Activated T-cell treated with anti-CD3 and anti-CD28 coated beads for 1 hour (primary cell): ENCODE measurements at places on chromosomes 2 and 18.

GRCh38 chr18:67199993-67200617, 316.4 kb downstream of the DSEL start:
- no peak for DNase-seq

GRCh38 chr2:61597300-61598289, 59.4 kb upstream of the XPO1 start:
- DNase-seq: no peak

DNA sequence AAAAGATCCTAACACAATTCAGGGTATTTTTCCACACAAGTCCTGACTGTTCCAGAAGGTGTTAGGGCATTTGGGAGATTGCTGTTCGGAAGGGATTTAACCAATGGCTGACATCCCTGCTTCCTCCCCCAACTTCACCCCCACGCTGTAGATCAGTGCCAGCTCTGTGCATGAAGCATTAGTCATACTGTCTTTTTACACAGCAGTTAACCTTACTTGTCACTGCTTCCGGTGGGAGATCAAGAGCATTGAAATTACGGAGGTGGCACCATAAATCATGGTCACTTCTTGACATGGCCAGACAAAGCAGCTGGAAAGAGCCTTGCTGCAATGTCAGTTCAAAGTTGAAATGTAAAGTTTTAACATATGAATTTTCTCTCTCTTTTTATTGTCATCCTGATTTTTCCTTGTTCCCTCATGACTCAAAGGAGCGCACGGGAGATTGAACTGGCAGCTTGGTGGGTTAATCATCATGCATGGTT, 70.2 kb downstream of the HRH4 start:
- DNase-seq: no peak

DNA sequence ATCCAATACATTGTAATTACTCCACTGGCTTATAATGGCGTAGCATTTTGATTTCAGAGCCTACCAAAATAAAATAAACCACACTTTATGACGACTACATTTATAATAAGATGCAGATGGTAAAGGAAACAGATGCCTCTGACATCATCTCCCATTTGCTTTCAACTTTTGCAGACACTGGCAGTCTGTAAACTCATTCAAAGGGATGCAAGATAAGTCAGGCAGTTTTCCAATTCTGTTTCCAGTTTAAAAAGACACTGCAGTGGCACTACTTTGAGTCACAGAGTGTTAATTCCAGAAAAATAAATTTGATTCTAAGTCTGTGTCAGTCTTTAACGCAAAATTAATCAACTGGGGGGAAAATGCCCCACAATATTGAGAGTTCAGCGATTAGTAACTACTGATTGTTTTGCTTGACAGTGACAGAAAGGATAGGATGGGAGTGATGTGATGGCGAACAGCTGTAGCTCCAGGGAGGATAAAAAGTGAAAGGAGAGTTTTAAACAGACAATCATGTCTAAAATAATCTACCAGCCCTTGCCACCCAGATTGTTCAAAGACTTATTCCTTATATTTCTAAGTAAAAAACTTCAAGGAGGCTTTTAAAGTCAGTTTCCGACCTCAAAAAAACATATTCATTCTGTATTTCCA, 6.7 kb downstream of the DSEL start:
- DNase-seq: no peak

GRCh38 chr2:109270505-109271312, 141.7 kb downstream of the SH3RF3 start:
- no peak for DNase-seq

- DNase-seq: peak; percentile 95
Measured at GRCh38 chr2:68467077-68467960, at the start of the genes APLF and FBXO48. Gene APLF (plus strand): TSS chr2:68467585. CDS start chr2:68467732, 147 bp downstream. Gene FBXO48 (minus strand): TSS chr2:68467294. CDS start chr2:68465145, 2,149 bp downstream.

GRCh38 chr2:40457366-40457765, 5.5 kb upstream of the SLC8A1 start:
- DNase-seq: no peak
